ENCODE measurements at places on chromosomes 7 and 10.

- no peak for DNase-seq
Observed at GRCh38 chr10:21194510-21194993, 297.4 kb upstream of the NEBL start.

DNA sequence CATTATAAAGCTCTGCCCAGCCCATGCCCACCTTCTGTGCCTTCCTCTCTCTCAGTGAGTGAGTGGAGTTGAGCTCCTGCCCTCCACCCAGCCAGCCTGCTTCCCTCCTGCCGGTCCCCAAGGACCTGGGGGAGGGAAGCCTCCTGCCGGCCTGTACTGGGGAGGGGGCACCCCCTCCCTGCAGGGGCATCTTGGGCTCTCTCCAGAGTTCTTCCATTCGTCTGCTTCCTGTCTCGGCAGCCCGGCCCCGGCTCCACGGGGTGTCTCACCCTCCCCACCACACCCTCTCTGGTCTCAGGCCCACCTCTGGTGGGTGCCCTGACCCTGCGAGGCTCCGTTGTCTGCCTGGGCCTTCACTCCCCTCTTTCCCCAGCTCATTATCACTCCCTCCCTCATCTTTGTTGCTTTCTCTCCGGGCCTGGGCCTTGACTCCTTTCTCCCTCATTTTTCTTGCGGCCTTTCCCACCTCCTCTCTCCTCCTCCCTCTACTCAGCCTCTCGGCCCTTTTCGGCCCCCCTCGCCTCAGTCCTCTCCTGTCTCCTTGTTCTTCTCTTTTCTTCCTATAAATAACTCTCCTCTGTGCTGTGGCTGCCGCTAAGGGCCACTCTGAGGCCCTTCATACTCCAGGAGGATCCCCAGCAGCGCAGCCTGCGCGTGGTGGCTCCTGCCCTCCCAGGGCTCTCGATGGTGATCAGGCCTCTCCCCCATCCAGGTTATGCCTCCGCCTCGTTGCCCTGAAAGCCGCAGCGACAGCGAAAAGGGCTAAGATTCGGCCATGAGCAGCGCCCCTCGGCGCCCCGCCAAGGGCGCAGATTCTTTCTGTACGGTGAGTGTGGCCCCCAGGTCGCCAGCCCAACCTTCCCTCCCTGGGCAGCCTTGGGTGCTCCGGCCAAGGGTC lies 2.1 kb downstream of the SLC4A2 start:
- DNase-seq, result peak; percentile 51

DNA sequence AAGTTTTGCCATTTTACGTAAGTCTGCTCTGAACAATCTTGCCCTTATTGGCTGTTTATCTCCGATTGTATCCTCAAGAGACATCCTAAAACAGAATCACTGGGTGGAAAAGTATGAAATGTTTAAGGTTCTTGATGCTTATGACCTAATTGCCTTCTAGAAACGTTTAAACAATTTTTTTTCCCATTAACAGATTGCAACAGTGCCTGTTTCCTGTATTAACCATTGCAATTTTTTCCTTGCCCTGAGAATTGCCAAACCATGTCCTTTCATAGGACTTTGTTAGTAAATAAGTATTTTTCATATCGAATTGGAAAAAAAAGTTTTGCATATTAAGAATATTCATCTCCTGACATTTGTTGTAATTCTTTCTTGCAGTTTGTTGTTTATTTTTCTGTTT lies 639.8 kb downstream of the INHBA start:
- DNase-seq, result no peak

DNA sequence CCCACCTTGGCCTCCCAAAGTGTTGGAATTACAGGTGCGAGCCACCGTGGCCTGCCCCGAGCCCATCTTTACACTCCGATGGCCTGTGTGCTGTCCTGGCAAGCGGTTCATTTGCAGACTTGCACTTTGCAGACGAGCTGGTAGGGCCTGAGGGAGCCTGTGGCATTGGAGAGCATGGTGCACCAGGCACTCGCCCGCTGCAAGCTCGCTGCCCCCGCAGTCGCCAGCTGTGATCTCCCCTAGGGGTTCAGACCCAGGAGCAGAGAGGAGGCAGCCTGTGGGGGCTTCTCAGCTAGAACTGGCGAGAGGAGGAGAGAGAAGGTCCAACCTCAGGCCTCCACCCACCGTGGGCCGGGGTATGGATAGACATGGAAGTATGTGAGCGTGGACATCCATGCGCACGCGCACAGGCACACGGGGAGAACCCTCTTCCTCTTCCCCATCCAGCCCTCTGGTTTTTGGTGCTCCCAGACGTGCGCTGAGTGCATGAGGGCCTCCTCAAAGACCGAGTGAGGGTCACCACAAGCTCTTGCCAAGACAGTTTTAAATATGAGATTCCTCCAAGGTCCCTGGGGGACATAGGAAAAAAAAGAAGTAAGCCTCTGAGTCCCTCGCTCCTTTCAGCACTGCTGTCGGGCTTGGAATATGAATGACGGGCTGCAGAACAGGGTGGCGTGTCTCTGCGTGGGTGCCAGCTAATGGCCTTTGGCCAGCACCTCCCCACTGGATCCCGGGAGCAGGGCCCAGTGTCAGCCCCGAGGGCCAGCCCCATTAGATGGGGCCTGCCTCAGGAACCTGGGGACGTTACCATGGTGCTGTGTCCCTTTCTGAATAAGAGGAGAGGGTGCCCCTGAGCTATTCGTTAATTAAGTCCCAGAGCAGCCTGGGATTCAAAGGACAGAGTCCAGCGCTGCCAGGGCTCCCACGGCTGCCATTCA lies 15.1 kb upstream of the TTYH3 start:
- no peak for DNase-seq

DNA sequence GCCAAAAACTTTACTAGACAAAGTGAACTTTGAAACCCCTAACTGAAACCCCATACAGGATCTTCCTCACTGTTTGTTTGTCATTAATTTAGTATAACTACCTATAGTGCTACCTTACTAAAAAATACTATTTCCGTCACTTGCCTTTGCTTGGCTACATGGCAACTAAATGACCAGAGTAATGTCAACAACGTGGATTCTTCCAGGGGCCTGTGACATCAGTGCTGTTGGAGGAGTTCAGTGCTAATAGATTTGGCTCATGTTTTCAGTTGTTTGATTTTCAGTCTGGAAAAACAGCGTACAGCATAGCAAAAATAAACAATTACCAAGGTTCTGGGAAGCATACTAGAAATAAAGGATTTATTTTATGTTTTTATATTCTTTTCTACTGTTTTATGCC lies 3.0 kb upstream of the ASB15 start:
- no peak for DNase-seq

DNA sequence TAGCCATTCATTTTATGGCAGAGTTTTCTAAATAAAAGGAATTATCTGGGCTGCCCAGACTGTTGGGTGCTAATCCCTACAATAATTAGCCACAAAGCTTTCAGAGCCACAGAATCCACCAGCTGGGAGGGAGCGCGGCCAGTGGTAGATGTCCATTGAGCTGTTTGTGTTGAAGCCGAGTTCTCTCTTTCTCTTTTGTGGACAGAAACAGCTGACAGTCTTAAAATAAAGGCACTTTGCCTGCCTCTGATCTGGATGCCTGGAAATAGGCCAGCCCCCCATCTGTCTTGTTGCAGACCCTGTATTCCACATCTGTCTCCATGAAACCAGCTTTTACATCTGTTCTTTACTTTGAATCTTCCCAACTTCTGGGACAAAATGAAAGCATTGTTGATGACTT lies 66.1 kb downstream of the MTPN start:
- no peak for DNase-seq

GRCh38 chr10:16952610-16953009 lies 135.4 kb upstream of the RSU1 start:
- DNase-seq, result no peak

GRCh38 chr10:37760817-37761216 lies 96.6 kb downstream of the ZNF248 start:
- no peak for DNase-seq

- DNase-seq, result no peak
Observed at GRCh38 chr10:62019685-62020359, 118.3 kb downstream of the ARID5B start.

DNA sequence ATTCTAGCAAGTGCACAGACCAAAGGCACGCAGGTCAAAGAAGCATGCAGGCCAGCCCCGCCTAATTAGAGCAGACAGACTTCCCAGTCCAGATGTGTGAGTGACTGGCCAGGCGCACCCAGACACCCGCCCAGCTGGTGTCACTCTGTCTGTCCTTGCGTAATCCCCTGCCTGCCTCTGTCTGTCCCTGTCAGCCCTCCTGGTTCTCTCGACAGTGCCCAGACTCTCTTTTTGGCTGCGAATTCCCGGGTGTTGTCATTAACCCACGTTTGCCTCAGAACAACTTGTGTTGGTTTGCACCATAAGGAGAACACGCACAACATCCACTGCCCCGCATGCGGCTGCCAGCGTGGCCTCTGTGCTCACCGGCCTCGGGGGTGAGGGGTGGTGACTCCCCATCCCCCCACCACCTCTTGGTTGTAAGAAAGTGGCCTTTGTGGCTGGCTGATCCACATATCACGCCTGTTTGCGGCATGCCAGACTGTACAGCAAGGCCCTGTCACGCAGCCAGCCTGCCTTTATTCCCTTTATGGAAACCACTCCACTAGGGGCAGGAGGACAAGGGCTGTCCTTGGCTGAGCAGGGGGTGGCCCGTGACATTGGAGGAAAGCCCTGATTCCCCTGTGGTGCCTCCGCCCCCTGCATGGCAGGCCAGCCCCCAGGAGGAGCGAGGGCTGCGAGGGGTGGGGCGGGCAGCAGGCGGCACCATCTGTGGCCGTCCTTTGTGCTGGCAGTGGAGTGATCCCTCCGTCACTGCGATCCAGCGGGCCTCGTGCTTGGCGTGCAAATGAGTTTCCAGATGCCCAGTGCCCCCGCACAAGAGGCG lies 72.8 kb upstream of the PPIF start:
- DNase-seq, result no peak

DNA sequence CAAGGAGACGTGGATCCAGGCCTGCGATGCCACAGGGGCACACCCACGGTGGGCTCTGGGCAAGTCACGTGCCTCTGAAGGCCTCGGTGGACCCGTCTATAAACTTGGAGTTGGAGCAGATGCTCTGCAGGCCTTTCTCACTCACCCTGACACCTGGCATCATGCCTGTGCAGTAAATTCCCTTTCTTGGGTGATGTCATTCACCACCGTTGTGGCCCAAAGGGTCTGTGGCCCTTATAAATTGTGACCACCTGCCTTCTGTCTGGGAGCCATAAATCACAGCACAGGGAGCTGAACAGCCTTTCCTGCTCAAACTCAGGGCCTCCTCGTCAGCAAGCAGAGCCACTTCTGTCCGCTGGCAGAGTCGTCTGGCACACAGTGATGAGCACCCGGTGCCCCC lies 52.2 kb downstream of the GPAM start:
- no peak for DNase-seq

DNA sequence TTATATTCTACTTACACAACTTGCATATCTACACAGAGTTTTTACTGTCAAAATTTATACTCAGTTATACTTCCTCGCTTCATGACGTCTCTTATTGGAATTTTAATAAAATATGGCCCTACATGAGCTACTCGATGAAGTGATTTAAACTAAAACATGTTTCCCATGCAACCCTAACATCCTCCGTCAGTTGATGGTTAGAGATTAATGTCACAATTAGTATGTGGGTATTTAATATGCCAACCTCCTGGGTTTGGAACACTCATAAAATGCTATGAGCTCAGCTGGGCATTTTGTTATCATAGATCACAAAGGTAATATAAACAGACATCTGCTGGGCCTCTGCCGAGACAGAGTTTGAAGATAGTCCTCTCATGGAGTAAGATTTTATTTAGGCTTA lies 66.5 kb downstream of the GNAT3 start:
- no peak for DNase-seq

- DNase-seq, result no peak
Observed at GRCh38 chr10:9342885-9343570, 1288.5 kb downstream of the GATA3 start.

DNA sequence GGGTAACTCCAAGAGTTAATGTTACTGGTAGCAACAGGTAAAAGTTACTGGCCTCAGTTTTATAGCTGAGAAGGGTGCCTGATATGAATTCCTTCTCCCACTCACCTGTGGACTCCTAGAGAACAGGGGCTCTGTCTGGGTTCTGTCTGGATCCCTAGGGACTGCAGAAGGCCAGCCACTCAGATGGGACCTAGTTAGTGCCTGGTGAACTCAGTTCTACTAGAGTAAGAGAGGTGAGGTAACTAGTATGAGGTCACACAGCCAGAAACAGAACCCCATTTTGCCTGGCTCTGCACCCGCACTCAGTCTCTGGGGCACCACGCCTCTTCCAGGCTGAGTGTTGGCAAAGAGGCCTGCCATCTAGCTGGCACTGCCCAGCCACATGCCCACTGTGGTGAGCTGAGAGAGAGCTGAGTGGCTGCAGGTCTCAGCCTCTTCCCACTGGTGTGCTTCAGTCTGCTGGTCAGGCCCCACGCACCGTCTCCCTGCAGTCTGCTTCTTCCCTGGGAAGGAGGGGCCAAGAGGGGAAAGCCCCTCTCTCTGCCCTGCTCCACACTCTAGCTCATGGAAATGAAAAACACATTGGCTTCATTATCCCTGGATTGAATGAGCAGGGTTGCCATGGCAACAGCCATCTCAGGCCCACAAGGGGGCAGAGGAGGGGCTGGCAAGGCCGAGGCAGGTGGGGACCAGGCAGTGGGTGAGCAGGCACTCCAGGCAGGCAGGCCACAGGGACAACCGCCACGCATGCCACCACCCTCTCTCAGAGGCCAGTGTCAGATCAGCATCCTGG lies 110.6 kb downstream of the ZMIZ1 start:
- DNase-seq, result no peak

DNA sequence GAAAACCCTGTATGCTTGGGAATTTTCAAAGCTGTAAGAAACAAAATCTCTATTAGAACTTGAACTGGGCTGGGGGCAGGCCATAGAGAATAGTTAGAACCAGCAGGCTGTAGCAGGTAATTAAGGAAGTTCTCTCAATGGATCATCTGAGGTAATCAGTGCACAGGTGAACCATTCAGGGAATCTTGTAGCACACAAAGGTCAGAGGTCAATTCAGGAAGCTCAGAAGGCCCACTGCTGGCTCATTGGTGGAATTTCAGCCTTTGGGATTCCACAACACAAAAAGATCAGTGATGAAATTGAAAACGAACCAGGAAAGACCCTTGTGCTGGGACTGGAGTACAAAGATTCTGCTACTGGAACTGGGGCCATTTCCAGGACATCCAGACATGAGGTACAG lies 82.0 kb downstream of the TMEM168 start:
- no peak for DNase-seq

- no peak for DNase-seq
Observed at GRCh38 chr7:44278451-44279161, 46.8 kb downstream of the CAMK2B start.

DNA sequence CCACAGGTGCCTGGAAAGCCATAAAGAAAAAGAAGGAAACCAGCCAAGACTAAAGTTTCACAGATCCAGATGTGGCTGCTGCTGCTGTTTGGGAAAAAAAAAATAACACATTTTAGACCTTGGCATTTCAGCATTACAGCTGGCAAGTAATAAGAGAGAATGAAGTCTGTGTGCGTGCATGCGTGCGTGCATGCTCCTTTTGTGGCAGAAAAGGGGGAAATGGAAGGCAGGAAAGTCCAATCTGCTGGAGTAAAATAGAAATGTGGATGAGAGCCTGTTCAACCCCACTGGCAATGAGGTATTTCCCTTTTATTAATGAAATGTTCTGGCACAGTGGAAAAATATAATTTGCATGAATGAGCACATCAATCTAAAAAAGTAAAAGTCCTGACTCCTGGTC lies 137.0 kb upstream of the SEMA3A start:
- DNase-seq, result no peak

- no peak for DNase-seq
Observed at GRCh38 chr10:62511656-62512055, 137.5 kb downstream of the ZNF365 start.

GRCh38 chr7:135246191-135246825 lies 12.7 kb downstream of the STRA8 start:
- no peak for DNase-seq

- no peak for DNase-seq
Observed at GRCh38 chr10:3428826-3429225, 256.2 kb upstream of the PITRM1 start.

- no peak for DNase-seq
Observed at GRCh38 chr7:71411475-71411874, 279.5 kb downstream of the GALNT17 start.

All from NCI-H187 (cell line).